Muscle of back (tissue), 13 donors: ENCODE measurements at places on chromosomes 13 and 19. TPM values are rescaled to one million over a fixed set of nuclear protein-coding genes. Genes with fewer than 3 reads are reported as not detected.

The ATP4B gene
- 0.08 TPM for polyA plus RNA-seq

The SERP2 gene
- 5.2 TPM for polyA plus RNA-seq

The ETHE1 gene
- 14.6 TPM for polyA plus RNA-seq

The RXFP2 gene
- polyA plus RNA-seq, result not detected

The KLHL1 gene
- polyA plus RNA-seq, result 0.04 TPM

The ZNF490 gene
- 2.9 TPM for polyA plus RNA-seq

The CEACAM8 gene
- 0.19 TPM for polyA plus RNA-seq

The RNF126 gene
- 21.3 TPM for polyA plus RNA-seq

The URAD gene
- polyA plus RNA-seq, result not detected

The ZNF440 gene
- 5.5 TPM for polyA plus RNA-seq

The ZNF814 gene
- 23.7 TPM for polyA plus RNA-seq

The ERICH4 gene
- not detected for polyA plus RNA-seq

The LGI4 gene
- polyA plus RNA-seq, result 9.1 TPM

The TEKTIP1 gene
- polyA plus RNA-seq, result 2.1 TPM

The DCT gene
- 9.1 TPM for polyA plus RNA-seq

GRCh38 chr19:35093430-35093829, 22.2 kb upstream of the FXYD3 start:
- no peak for DNase-seq

- DNase-seq, result no peak
Measured at GRCh38 chr19:30090963-30091362, 148.9 kb downstream of the URI1 start.

GRCh38 chr19:47266401-47266941, 8.2 kb upstream of the INAFM1 start:
- no peak for DNase-seq

GRCh38 chr13:88736026-88736425, 1064.9 kb downstream of the SLITRK5 start:
- no peak for DNase-seq

- no peak for DNase-seq
Measured at GRCh38 chr13:43767341-43767931, 19.3 kb downstream of the ENOX1 start.

- peak; percentile 60 for DNase-seq
Measured at GRCh38 chr13:85799097-85799582, at the start of gene SLITRK6. Gene SLITRK6, minus strand, starts transcription at chr13:85799419. Its CDS starts 2,911 bp downstream, at chr13:85796508.

DNA sequence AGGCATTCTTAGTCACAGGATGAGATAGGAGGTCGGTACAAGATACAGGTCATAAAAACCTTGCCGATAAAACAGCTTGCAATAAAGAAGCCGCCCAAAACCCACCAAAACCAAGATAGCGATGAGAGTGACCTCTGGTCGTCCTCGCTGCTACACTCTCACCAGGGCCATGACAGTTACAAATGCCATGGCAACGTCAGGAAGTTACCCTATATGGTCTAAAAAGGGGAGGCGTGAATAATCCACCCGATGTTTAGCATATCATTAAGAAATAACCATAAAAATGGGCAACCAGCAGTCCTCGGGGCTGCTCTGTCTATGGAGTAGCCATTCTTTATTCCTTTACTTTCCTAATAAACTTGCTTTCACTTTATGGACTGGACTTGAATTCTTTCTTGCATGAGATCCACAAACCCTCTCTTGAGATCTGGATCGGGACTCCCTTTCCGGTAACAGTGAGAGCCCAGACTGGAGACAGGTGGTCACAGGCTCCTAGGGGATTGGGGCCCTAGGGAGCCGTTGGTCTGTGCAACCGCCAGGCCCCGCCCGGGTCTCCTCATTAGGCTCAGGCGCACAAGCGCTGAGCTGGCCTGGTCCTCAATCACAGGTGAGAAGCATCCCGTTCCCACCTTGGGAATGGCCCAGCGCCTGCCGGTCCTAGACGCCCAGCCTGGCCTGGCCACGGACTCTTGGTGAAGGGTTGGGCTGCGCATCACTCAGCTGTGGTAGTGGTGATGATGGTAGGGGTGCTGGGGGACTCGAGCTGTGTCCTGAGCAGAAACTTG, 10.9 kb upstream of the ZNF544 start:
- DNase-seq, result no peak

GRCh38 chr19:38742906-38743305, 1.4 kb downstream of the CAPN12 start:
- DNase-seq, result no peak

GRCh38 chr13:112172641-112173251, 105.8 kb downstream of the SOX1 start:
- DNase-seq, result no peak

DNA sequence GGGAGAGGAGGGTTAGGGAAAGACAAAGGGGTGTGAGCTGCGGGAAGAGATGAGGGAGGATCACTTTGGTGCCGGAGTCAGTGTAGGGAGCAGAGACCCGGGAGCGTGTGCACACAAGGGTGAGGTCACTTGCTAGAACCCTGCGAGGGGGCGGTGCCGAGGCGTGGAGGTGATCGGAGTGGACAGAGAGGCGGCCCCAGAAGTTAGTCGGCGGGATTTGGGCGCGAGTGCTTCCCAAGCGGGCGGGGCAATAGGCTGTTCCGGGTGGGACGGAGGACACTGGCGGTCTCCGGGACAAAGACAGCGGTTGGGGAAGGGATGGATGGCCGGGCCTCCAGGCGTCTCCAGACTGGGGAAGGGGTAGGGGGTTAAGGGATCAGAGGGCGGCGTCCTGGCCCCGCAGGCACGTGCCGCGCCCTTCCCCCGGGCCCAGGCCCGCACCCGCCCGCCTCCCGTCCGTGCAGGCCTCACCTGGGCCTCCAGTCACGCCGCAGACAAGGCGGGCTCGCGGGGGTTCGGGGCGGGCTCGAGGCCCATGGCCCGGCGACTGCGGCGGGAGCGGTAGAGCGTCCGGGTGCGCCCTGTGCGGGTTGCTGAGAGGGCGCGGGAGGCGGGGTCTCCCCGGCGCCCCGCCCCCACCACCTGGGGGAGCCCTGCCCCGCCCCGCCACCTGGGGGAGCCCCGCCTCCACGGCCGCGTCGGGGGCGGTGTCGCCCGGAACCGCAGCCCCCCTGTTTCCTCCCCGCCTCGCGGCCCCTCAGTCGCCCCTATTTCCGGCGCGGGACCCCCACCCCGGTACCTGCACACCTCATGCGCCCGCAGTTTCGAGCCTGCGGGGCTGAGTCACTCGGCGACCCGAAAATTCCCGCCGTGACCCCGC, at the start of gene LPAR2:
Gene LPAR2, minus strand, starts transcription at position 600 of the 880 bp plus-strand sequence. CDS start 945 bp downstream, outside the sequence.
- DNase-seq, result no peak

DNA sequence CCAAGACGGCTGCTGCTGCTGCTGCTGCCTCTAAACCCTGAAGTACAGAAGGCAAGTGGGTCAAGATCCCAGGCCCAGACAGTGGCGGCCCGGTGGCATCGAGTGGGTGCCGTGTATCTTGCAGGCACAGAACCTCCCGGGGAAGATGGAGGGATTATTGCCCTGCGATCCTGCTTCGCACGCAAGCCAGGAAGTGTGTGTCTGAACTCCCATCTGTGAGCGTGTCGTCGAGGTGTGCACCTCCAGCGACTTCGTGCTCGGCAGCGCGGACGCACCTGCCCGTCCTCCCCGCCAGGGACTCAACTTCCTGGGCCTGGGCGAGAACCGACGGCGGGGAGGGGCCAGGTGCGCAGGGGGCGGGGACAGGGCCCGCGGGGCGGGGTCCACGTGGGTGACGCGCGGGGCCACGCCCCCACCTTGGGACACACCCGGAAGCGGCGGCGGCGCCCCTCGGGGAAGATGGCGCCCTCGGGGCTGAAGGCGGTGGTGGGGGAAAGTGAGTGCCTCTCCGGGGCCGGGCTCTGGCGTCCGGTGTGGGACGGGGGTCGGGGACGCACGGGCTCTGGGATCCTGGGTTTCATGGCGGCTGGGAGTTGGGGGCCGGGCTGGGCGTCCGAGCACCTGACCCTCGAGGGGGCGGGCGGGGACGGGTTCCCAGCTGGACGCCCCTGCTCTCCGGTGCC, at the start of gene STXBP2:
Gene STXBP2, plus strand, starts transcription at position 420 of the 683 bp plus-strand sequence. Its CDS starts 40 bp downstream, at position 460.
- DNase-seq, result peak; percentile 37

DNA sequence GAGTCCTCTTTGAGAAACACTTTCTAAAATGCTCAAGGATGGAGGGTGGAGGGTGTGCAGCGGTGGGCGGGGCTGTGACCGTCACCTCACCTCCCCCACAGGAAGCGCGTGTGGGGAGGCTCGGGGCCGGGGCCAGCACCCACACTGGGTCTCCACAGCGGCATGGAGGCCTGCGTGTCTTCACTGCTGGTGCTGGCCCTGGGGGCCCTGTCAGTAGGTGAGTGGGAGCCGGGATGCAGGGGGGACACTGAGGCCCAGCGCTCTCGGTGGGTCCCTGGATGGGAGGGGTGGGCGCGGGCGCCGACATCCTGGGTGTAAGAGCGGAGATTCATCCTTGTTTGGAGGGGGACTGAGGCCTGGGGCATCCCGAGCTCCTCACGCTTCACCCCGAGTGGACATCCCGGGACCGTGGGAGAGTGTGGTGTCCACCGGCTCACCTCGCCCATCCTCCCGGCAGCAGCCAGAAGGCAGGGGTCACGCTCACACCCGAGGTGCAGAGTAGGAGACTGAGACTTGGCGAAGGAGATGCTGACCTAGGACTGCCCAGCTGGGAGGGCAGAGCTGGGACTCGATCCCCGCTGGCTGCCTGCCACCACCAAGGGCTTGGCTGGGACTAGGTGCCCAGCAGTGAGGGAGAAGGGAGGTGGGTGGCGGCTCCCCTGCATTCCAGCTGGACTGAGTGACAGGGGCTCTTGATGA, at the start of gene GZMM:
Gene GZMM, plus strand, starts transcription at position 144 of the 699 bp plus-strand sequence. Its CDS starts 19 bp downstream, at position 163.
- DNase-seq, result no peak

DNA sequence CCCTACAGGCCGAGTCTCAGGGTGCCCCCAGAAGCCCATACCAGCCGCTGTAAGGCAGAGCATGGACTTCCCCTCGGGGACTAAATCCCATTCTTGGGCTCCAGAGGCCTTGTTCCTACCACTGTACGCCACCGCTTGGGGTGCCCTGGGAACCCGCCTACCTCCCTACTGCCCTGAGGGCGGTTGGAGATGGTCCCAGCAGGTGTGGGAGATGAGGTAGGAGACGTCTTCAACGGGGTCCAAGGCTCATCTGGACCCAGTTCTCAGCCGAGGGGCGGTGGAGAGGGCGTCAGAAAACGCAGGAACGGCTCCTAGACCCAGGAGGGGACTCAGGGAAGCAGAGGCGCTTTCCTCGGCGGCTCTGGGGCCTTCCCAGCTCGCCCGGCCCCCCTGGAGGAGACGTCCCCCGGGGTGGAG, 833 bp upstream of the ZIK1 start:
- no peak for DNase-seq

DNA sequence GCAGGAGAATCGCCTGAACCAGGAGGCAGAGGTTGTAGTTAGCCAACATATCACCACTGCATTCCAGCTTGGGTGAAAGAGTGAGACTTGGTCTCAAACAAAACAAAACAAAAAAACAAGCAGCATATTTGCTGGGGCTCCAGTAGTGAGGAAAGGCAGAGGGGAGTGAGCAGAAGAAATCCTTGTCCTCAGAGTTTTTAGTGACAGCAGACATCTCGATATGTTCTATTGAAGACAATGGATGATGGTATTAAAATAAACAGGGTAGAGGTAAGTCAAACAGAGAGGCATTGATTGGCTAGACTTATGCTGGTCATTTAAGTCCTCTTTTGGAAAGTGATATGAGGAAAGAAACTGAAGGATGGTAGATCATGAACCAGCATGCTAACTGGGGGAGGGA, 19.0 kb downstream of the NLRP7 start:
- no peak for DNase-seq

- DNase-seq, result no peak
Measured at GRCh38 chr13:110445722-110446574, 115.6 kb downstream of the RAB20 start.

- DNase-seq, result no peak
Measured at GRCh38 chr13:101210774-101211173, 205.5 kb downstream of the NALCN start.

DNA sequence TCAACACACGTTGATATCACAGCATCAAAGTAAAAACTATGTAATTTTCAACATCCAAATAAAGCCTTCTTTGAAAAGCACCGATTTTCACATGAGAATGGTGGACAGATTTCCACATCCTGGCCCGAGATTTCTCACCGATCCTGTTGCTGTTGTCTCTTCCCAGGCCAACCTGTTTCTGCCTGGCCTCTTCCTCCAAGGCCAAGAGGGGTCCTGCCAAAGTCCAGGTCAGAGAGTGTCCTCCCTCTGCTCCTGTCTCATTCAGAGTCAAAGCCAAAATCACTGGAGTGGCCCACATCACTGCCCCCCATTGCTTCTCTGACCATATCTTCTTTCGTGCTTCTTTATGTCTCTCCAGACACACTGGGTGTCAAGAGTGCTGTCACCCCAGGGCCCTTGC, 49.5 kb downstream of the CHST8 start:
- no peak for DNase-seq

GRCh38 chr13:75079226-75079625, 402.7 kb downstream of the TBC1D4 start:
- DNase-seq, result no peak

DNA sequence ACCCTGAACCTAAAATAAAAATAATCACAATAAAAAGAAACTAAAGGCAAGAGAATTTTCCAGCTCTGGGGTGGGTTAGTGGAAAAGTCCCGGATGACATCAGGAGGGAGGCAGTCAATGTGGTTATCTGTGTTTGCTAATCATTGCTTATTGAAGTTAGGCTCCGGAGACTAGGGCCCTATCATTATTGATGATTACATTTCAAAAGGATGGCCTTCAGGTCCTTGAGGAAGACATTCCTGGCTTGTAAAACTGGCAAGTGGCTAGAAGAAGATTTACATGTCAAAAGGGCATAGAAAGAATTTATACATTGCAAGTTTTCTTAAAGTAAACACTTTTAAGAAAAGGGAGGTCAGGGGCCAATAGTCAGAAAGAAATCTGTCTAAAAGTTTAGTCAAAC, 123.4 kb downstream of the POSTN start:
- DNase-seq, result no peak

DNA sequence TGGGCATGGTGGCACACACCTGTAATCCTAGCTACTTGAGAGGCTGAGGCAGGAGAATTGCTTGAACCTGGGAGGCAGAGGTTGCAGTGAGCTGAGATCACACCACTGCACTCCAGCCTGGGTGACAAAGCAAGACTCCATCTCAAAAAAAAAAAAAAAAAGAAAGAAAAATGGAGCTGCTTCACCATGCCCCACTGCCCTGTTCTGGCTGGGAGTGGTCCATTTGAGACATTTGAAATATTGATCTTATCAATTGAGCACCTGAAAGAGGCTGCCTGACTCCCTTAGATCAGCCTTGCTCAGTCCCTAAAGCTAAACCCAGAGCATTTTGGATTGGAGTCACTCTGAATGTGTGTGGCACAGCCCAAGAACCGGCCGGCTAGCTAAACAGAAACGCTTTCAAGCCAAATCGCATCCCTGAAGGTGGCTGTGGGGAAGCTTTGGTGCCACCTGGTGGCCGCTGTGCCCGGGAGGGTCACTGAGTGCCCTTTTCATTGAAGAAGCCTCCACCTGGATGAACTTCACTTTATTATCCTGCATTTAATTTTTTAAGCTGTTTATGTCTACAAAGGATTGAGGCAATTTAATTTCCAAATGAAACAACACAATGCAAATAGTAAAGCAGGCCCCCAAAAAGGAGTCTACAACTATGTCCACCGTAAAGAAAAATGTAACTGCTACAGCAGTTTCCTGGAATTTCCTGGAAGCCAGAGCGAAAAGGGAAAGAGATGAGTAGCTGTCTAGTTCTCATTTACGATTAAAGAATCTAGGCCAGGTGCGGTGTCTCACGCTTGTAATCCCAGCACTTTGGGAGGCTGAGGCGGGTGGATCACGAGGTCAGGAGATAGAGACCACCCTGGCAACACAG, 53.1 kb upstream of the SERPINE3 start:
- peak; percentile 52 for DNase-seq
